Activated CD8-positive, alpha-beta memory T cell treated with anti-CD3 and anti-CD28 coated beads, Interleukin-2, amount 10 ng/mL, durations not matched to agents 7 days and 5 days (primary cell): ENCODE measurements at places on chromosomes 2 and 18.

DNA sequence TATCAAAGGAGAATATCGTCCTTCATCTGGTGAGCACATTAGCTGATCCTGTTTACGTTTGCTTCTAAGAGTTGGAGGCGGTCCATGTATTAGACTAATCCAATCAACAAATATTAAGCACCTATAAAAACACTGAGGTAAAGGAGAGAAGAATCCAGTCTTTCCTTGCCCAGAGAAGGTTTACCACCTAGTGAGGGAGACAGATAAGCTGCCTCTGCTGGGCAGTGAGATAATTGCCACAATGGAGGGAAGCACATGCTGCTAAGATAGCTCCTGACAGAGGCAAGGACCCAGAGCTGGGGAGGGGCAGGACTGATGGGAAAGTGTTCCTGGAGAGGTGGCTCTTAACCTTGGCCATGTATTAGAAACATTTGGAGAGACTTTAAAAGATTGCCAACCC is 36.7 kb upstream of the ST8SIA5 start:
- no peak for DNase-seq

DNA sequence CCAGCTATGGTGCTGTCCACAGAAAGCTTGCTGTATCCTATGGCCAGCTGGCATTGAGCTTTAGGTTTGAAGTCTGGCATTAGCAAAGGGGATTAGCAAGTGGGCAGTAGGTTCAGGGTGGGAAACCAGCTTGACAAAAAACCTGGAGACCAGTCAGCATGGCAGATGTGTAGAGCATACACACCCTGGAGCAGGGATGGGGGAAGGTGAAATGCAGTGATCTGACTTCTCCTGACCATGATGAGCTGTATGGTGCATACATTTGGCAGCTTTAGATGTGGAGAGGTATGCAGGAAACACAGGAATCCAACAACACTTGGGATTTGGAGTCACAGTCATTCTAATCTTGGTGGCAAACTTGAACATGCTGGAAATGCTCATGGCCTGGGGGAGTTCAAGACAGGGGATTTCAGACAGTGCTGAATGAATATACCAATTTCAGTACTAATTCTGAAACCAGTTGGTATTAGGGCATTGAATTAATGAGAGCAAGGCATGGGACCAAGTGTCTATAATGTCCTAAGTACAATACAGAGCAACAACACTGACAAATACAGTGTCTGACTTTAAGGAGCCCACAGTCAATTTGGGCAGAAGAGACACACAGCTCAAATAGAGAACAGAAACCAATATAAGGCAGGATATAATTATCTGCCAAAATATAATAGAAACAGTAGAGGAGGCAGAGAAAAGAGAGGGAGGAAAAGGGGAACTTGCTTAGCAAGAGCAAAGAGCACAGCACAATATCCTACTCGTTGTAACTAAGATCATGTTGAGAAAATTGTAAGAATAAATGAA is 11.8 kb downstream of the ARHGAP15 start:
- DNase-seq = no peak

DNA sequence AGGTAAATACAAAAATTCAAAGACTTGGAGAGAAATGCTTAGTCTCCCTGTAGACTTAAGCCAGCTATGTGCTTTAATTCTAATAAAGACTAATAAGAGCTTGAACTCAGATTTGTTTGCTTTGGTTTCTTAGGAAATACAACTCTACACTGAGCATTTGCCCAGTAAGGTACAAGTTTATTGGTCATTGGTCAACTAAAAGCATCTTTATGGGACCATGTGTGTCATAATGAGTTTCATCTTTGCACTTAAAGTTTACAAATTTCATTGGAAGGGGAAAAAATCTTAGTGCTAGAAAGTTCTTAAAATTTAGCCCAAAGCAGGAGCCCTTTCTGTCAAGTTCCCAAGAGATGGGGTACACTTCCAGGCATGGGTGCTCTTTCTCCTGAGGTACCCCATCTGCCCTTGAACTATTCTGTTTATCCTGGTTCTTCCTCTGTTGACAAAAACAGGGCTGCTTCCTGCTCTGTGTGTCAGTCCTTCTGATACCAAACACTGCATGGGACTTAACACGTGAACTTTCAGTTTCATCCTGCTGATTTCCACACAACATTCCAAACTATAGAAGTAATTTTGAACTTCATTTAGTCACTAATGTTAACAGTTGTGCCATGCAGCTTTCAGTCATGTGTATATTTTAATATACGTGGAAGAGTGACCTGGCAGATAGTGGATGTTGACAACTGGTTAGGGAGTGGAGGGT is 200.2 kb downstream of the TPGS2 start:
- DNase-seq = no peak

GRCh38 chr18:77067291-77068061 is 65.1 kb downstream of the MBP start:
- DNase-seq = peak; percentile 91

GRCh38 chr2:77807531-77808215 is 285.5 kb upstream of the LRRTM4 start:
- no peak for DNase-seq
